ENCODE measurements at places on chromosomes 16 and 17. TPM values are rescaled to one million over a fixed set of nuclear protein-coding genes. Genes with fewer than 3 reads are reported as not detected.

Gene CLDN7
- not detected for polyA plus RNA-seq

Gene LUC7L
- polyA plus RNA-seq = 17.1 TPM

Gene ARHGAP23
- polyA plus RNA-seq = 2.3 TPM

Gene ATF7IP2
- polyA plus RNA-seq = 74.3 TPM

Gene CBX2
- polyA plus RNA-seq = not detected

Gene YPEL2
- polyA plus RNA-seq = 5.9 TPM

Gene KRT15
- polyA plus RNA-seq = not detected

Gene ZPBP2
- polyA plus RNA-seq = not detected

Gene NPIPA5
- polyA plus RNA-seq = 9.5 TPM

Gene PARD6A
- 4.0 TPM for polyA plus RNA-seq

Gene CCL22
- not detected for polyA plus RNA-seq

Gene KCNH6
- 0.81 TPM for polyA plus RNA-seq

Gene SERPINF2
- polyA plus RNA-seq = not detected

Gene USP7
- polyA plus RNA-seq = 35.5 TPM

Gene SLC12A3
- polyA plus RNA-seq = 0.20 TPM

Gene CMTM3
- not detected for polyA plus RNA-seq

Gene EFCAB5
- 0.51 TPM for polyA plus RNA-seq

Gene TBC1D3K
- not detected for polyA plus RNA-seq

Gene SLC39A11
- 14.1 TPM for polyA plus RNA-seq

Gene CCL17
- polyA plus RNA-seq = not detected

Gene GDPD1
- 139 TPM for polyA plus RNA-seq

Gene HSPB9
- polyA plus RNA-seq = not detected

Gene RAC3
- polyA plus RNA-seq = not detected

Gene TOP2A
- polyA plus RNA-seq = not detected

Gene BFAR
- polyA plus RNA-seq = 27.0 TPM

Gene TEX14
- polyA plus RNA-seq = 2.9 TPM

Gene USP32
- polyA plus RNA-seq = 19.4 TPM

Gene CCL23
- not detected for polyA plus RNA-seq

Gene XYLT2
- polyA plus RNA-seq = 23.1 TPM

Gene ANKFN1
- not detected for polyA plus RNA-seq

Gene DNAH17
- polyA plus RNA-seq = not detected

Gene P3H4
- polyA plus RNA-seq = 0.55 TPM

Gene ZDHHC1
- polyA plus RNA-seq = 0.16 TPM

Gene LSM12
- polyA plus RNA-seq = 20.8 TPM

Gene CCDC102A
- polyA plus RNA-seq = not detected

Gene CLEC18B
- not detected for polyA plus RNA-seq

Gene TAT
- polyA plus RNA-seq = not detected

Gene TNFRSF17
- polyA plus RNA-seq = 15.0 TPM

Gene VTN
- polyA plus RNA-seq = not detected

Gene PIRT
- 0.95 TPM for polyA plus RNA-seq
